ENCODE measurements at places on chromosomes 13 and 19.

GRCh38 chr13:98813993-98814392 is 61.5 kb upstream of the SLC15A1 start:
- DNase-seq = no peak

- DNase-seq = no peak
Measured at GRCh38 chr13:29162638-29163235, 342.6 kb downstream of the MTUS2 start.

DNA sequence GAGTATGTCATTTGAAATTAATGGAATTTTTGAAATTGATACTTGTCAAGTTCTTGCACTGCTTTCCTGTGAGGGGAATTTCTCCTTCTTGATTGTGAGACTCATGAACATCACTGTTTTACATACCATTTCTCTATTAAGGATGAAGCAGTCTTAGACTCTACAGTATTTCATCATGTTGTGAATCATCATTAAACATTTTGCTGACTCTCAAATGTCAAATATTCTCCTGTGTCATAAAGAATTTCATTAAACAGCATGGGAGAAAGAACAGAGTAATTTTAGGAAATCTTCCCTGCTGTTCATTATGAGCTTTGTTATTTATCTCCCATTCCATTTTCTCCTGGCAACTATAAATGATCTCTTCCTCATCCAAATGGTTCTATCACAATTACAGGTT is 729.0 kb downstream of the PCDH9 start:
- DNase-seq = no peak

DNA sequence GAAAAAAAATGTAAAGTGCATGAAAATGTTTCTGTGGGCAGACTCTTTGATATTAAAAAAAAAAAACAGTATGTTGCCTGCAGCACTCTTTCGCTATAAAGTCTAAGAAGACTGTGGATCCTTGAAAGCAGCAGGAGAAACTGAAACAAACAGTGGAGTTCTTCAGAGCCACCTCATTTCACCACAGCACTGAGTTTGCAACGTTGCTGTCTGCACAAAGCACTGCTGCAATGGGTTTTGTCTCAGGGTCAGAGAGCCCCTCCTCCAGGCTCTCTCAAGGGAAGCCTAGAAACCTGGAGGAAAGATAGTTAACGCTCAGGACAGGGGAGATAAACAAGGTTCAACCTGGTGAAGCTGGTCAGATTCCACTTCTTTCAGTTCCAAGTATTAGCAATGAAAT is 248.7 kb downstream of the EFNB2 start:
- no peak for DNase-seq

- DNase-seq = no peak
Measured at GRCh38 chr13:85982102-85982501, 182.9 kb upstream of the SLITRK6 start.

- DNase-seq = no peak
Measured at GRCh38 chr13:113109151-113110047, 3.8 kb downstream of the F7 start.

DNA sequence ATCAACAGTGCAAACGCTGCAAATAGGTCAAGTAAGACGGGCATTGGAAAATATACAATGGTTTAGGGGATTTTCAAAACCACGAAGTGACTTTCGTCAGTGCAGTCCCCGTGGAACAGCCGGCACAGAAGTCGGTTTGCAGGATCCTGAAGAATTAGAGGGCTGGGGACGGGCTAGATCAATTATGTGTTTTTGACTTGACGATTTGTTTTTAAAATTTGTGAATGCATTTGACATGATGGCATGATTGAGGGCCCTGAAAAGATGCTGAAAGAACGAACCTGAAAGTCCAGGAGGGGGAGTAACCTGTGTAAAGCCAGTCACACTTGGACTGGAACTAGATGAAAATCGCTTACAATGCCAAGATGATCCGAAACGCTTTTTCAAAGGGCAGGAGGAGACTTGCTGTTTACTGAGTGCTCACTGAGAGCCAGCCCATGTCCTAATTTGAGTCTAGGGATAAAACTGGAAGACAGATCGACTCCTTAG is 8.9 kb upstream of the DGKH start:
- DNase-seq = no peak

DNA sequence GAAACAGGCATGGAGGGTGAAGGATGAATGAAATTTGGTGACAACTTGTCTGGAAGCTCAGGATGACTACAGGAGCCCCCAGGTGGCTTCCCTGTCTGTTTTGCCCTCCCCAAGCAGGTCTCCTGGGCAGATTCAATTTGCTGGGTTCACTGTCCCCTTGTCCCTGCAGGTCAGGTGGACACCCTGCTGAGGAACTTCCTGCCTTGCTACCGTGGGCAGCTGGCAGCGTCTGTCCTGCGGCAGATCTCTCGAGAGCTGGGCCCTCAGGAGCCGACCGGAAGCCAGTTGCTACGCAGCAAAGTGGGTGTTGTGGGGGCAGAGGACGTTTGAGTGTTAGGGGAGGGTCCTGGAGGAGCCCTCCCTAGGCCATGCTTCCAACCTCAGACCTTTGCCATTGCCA is 19.1 kb downstream of the PGLS start:
- no peak for DNase-seq

GRCh38 chr19:4534836-4535658 is at the start of gene PLIN5:
Gene PLIN5, minus strand, starts transcription at chr19:4535224. Its CDS starts 1,150 bp downstream, at chr19:4534074.
- DNase-seq = peak; percentile 18

- DNase-seq = peak; percentile 27
Measured at GRCh38 chr19:17703824-17704463, 15.3 kb upstream of the MAP1S start.

DNA sequence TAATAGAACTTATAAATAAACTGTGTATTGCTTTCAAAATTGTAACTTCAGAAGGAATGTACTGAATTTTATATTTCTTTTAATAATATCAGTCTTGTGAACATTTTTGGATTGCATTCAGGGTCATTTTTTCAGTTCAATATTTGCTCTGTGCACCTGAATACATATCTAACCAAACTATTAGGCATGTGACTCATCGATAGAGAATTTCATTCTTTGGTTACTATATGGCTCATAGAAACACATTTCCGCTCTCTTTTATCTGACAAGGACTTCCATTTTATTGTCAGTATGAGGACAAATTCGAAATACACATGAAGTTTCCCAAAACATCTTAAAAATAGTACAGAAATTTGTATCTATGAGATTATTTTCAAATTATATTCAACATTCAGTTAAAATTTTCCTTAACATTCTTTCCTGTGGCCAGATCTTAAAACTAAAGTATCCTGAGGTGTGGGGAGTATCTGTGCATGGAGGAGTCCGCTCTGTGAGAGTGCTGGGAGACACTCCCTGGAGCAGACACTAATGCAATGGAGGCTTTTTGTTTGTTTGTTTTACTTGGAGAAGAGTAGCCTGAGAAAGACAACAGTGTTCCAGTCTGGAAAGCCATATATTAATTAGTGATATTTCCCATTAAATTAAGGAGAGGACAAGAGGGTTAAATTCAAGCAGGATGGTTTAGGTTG is 483.6 kb downstream of the PCDH20 start:
- DNase-seq = no peak

GRCh38 chr13:25415241-25415640 is 43.5 kb downstream of the ATP8A2 start:
- DNase-seq = no peak

DNA sequence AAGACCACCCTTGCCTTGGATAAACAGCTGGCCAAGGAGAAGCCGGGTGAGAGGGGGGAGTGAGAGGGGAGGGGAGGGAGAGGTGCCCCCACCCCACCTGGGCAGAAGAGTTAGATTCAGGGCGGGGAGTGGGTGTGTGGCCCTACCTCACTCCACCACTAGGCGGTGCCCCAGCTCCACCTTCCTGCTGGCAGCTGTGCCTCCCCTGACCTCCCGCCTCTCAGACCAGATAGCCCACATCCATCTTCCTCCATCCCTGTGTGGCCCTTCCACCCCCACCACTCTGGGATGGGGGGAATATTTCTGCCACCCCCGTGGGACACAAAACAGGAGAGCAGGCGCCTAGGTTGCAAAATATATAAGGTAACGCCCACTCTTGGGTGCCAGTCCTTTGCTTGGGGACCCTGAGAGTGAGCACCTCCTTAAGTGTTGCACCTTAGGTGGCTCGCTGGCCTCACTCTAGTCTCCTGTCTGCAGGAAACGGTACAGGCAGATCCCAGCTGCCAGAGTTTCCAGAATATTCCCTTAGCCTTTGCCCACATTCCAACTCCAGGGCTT is 13.8 kb upstream of the EHD2 start:
- peak; percentile 9 for DNase-seq

GRCh38 chr19:55228403-55229031 is at the start of gene TMEM86B:
Gene TMEM86B, minus strand, starts transcription at chr19:55228763. Its CDS starts 22 bp downstream, at chr19:55228741.
- no peak for DNase-seq

DNA sequence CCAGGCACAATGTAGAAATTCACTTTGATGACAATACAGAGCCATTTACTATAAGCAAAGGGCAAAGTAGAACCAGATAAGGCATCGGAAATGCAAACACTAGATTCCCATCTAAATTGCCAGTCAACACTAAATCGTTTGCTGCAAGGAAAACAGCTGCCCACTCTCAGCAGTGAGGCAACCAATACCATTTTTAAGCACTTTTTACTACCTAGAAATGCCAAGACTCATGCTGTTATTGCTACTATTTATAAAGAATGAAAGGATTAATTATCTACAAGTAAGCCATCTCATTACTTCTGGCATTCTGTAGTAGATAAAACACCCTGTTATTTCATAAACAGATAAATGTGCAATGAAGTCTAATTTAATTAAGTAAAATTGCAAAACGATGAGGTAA is 422.0 kb downstream of the FGF14 start:
- no peak for DNase-seq

- DNase-seq = no peak
Measured at GRCh38 chr19:18967358-18968146, 26.5 kb upstream of the HOMER3 start.

DNA sequence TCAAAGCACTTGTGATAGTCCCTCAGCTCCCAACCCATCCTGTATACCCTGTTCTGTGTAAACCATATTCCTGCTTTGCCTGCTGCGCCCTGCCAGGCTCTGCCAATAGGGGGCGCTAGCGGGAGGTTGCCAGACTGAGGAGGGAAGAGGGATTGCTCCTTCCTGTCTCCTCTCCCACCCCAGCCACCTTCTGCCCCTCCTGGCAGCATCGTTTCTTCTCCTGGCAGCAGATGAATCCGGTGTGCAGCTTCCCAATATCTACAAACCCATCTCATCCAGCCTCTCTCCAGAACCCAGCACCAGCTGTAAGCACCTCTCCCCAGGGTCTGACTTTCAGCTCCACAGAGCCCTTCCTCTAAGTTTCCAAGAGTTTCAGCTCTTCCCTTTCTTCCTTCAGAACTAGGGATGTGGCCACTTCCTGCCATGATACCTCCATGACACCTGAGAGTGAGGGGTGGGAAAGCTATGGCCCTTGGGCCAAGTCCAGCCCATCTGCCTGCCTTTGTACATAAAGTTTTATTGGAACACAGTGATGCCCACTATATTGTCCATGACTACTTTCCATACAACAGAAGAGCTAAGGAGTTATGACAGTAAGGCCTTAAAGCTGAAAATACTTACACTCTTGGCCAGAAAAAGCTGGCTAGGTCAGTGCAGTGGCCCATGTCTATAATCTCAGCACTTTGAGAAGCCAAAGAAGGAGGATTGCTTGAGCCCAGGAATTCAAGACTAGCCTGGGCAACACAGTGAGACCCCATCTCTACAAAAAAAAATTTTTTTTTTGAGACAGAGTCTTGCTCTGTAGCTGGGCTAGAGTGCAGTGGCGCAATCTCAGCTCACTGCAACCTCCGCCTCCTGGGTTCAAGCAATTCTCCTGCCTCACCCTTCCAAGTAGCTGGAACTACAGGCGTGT is 34.5 kb upstream of the ATP1A3 start:
- DNase-seq = no peak

DNA sequence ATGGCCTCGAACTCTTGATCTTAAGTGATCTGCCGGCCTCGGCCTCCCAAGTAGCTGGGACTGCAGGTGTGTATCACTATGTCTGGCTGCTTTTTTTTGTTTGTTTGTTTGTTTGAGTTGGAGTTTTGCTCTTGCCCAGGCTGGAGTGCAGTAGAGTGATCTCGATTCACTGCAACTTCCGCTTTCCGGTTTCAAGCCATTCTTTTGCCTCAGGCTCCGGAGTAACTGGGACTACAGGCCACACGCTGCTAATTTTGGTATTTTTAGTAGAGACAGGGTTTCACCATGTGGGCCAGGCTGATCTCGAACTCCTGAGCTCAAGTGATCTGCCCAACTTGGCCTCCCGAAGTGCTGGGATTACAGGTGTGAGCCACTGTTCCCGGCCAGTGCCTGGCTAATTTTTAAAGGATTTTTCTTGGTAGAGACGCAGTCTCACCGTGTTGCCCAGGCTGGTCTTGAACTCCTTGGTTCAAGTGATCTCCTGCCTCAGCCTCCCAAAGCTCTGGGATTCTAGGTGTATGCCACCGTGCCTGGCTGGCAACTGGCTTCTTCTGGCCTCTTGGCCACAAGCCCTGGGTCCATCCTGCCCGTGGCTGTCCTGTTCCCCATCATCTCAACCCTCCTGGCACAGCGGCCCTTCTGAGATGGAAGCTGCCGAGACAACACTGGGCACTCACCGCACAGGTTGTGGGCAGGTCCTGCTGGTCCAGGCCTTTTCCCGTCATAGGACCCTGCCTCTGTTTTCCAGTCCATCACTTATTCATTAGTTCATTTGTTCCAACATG is 11.5 kb downstream of the TECR start:
- DNase-seq = no peak

DNA sequence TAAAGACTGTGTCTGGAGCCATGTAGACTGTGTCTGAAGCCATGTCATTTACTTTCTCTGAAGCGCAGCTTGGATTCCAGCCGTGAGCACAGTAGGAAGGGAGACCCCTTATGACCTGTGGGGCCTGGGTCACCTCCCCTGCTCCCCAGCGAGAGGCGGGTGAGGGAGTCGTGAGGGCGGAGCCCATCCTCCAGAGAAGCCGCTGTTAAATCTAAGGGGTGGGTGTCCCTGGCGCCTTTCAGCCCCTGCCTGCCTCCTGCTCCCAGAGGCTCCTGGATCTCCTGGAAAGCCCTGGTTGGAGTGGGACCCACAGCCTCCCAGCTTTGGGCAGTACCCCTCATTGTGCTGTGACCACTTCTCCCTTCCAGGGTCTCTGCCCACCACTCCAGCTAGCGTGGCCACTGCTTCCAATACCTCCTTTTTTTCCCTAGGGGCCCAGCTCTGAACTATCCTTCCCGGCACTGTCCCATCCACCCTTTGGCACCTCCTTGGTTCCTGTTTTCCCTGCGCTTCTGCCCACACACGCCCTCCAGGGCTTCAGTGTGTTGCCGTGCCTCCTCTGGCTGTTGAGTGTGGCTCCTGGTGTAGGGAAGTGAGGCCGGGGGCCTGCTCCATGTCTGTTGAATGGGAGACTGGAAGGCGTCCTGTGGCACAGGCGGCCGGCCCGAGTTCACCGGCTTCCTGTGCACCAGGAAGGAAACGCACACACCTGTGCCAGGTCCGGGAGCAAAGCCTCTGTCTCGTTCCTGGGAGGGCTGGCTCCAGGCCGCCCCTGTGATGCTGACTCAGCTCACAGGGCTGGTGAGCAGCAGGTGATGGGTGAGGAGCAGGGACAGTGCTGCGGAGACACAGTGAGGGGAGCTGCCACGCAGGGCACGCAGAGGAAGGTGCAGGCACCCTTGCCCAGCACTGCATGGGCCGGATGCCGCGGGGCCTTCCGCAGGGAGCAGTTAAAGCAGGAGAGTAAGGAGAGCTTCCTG is 29.4 kb downstream of the ATP4B start:
- no peak for DNase-seq

- no peak for DNase-seq
Measured at GRCh38 chr13:109836629-109837607, 50.5 kb upstream of the IRS2 start.

- no peak for DNase-seq
Measured at GRCh38 chr19:38316477-38317067, 825 bp upstream of the YIF1B start.

GRCh38 chr13:100922599-100922998 is 248.0 kb upstream of the TMTC4 start:
- no peak for DNase-seq

- DNase-seq = no peak
Measured at GRCh38 chr19:4007836-4008539, 452 bp downstream of the PIAS4 start.

Data from caudate nucleus (tissue), 63 donors.